Putamen (tissue), 1 donor: ENCODE measurements at places on chromosomes 16 and 17.

GRCh38 chr17:55303008-55303493, 38.3 kb downstream of the HLF start:
- no peak for DNase-seq

- no peak for DNase-seq
Observed at GRCh38 chr16:52441886-52442285, 105.1 kb downstream of the TOX3 start.

DNA sequence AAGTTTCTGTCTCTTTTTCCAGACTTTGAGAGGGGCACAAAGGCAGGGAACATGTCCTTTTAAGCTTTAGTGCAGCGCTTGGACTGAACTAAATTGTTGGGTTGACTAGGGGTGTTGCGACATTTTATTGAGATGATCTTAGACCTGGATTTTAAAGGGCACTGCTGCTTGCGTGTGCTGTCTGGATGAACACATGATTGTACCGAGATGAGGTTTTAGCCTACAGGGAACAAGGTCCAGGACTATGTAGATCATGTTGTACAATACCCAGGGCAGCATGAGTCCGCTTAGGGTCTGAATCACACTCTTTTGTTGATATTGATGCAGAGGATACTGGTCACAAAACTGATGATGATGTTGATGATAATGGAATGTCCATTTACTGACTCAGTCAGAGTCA, 5.2 kb upstream of the RGS9 start:
- DNase-seq, result no peak

DNA sequence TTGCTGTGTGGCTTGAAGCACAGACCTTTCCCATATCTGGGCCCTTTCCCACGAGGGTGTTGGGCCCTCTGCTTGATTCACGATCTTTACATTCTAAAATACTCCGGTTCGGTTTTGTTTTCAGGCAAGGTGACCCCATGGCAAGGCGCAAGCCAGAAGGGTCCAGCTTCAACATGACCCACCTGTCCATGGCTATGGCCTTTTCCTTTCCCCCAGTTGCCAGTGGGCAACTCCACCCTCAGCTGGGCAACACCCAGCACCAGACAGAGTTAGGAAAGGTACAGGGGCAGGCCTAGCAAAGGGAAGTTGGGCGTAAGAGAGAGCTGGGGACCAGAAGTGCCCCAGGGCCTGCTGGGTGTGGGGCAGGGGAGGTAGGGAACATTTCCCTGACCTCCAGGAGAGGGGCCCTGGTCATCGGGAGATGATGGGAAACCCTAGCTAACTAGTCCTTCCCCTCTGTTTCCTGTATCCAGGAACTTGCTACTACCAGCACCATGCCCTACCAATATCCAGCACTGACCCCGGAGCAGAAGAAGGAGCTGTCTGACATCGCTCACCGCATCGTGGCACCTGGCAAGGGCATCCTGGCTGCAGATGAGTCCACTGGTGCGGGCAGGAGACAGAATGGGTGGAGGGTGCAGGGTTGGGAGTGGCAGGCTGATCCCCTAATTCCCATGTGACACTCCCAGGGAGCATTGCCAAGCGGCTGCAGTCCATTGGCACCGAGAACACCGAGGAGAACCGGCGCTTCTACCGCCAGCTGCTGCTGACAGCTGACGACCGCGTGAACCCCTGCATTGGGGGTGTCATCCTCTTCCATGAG, 1.4 kb downstream of the ALDOA start:
- no peak for DNase-seq

DNA sequence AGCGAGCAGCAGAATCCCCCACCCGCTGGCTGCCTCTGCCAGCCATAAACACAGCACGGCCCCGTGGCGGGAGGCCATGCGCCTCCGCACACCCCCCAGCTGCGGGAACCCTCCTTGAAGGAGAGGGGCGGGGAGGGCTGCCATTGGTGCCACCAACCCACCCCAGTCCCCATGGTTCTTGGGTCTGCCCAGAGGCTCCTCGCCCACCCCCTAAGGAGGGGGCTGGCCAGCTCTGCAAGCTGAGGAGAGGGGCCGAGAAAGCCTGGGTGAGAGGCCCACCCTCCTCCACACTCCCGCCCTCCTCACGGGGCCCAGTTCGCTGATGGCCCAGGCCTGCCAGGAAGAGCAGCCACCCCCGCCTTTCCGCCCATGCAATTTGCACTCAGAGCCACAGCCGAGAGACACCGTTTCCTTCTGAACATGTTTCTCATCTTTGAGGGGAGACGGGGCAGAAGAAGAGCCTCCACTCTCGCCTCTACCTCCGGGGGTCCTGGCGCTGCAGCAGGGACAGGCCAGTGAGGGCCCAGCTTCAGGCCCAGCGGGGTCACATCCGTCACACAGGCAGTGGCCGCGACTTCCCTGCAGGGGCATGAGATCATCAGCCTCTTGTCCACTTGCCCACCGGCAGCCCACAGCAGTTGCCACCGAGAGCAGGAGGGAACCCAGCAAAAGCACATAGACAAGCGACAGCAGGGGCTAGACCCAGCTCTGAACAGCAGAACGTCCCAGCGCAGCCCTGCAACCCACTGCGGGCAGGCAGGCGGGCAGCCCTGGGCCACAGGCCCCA, 23.0 kb downstream of the KATNB1 start:
- no peak for DNase-seq

GRCh38 chr17:1146561-1147265, 33.1 kb downstream of the ABR start:
- no peak for DNase-seq

GRCh38 chr17:8598913-8599312, 31.6 kb downstream of the MYH10 start:
- DNase-seq, result no peak

DNA sequence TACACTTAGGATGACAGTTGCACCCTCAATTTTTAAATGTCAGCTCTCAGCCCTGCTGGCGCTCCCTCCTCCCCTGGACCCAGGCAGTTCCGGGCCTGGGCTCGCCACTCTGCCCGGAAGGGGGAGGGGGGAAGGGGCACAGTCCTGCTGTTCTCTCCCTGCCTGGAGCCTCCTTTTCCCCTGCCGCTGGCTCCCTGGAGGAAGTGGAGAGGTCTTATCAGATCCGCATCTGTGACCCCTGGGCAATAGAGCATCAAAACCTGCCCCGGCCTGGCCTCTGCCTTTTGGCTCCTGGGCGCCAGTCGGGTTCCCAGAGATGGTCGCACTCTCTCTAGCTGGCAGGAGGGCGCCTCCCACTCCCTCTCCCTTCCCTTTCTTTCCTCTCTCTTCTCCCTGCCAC, 149.3 kb downstream of the IRF8 start:
- DNase-seq, result no peak

DNA sequence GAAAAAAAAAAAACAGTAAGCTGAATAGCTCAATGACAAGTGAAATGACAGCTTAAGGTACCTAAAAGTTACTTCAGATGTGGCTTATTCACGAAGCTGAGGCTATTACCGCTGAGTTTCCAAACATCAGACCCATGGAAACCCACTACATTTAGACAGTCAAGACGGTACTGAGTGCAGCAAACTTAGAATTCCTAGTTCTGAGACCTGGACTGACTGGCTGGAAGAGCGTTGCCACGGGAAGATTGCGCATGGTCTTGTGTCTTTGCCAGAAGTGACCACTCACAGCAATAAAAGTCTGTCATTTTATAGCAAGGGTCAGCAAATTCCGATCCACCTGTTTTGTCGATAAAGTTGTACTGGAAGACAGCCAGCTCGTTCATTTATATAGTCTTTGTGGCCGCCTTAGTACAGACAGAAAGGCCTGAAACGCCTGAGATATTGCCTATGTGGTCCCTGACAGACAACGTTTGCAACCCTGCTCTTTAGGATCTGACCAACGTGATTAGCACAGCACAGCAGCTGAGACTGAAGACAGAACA, 19.2 kb downstream of the LITAFD start:
- DNase-seq, result no peak

DNA sequence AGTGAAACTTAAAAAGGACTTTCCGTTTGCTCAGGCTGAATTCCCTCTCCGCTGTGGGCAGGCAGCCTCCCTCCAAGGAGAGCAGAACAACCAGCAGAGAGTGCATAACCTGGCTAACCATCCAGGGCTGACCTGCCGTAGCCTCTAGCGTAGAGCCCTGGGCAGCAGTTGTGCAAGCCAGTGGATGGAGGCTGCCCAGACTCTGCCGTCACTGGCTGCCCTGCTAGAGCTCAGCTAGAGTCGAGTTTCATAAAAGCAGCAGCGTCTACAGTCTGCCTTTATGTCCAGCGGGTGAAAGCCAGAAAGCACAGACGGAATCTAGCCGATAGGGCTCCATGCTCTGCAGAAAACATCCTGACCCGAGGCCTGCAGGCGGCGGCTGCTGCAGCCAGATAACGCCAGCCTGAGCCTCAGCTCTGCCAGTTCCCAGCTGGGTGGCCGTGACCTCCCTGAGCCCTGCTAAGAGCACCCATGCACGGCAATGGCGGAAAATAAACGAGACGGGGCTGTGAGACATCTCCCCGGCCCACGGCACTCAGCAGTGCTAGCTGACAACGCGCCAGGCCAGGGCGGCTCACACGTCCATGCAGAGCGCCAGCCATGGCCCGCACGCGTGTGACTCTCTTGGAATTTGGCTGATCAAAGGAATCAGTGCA, 231.3 kb downstream of the ENGASE start:
- no peak for DNase-seq

GRCh38 chr16:21554795-21555585, 44.4 kb upstream of the METTL9 start:
- DNase-seq, result peak; percentile 85

GRCh38 chr16:73886426-73886825, 410.2 kb upstream of the PSMD7 start:
- no peak for DNase-seq

- DNase-seq, result no peak
Observed at GRCh38 chr16:85436636-85437165, 176.4 kb upstream of the GSE1 start.

- DNase-seq, result no peak
Observed at GRCh38 chr17:46730679-46731078, 87.8 kb downstream of the WNT3 start.

GRCh38 chr16:80198311-80199299, 342.2 kb upstream of the DYNLRB2 start:
- DNase-seq, result no peak

- DNase-seq, result no peak
Observed at GRCh38 chr16:74304164-74304834, 7.7 kb downstream of the PSMD7 start.

DNA sequence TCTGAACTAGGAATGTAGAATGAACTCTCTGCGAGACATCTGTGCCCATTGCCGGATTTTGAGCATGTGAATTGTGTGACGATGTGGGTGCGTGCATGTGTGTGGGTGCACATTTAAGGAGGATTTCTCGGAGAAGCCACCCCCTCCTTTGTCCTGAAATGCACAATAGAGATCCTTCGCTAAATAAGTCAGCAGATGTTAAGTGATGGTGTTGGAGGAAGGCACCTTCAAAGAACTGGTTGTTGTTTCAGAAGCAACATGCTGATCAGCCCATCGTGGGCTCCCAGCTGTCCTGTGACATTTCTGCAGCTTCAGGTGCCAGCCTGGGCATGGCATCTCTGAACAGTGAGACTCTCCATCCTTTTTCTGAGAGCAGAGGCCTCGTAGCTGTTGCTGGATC, 194.9 kb downstream of the MSI2 start:
- peak; percentile 67 for DNase-seq

- DNase-seq, result no peak
Observed at GRCh38 chr16:87324411-87325275, 7.5 kb upstream of the C16orf95 start.

DNA sequence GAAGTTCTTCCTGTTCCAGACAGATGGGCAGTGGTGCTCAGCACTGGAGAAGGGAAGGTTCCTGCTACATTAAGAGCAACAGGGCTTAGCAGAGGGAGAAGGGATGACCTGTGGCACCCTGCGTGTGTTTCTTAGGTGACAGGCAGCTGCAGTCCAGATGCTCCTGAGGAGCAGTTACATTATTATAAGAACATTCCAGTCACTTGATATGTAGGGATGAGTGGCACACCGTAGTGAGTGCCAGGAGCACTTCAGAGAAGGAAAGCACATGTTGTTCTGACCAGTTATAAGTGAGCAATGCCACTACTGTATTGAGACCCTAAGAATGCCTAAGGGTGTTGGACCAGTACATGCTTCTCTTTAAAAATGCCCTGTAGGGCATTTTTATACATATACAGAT, 39.9 kb upstream of the MRC2 start:
- no peak for DNase-seq

DNA sequence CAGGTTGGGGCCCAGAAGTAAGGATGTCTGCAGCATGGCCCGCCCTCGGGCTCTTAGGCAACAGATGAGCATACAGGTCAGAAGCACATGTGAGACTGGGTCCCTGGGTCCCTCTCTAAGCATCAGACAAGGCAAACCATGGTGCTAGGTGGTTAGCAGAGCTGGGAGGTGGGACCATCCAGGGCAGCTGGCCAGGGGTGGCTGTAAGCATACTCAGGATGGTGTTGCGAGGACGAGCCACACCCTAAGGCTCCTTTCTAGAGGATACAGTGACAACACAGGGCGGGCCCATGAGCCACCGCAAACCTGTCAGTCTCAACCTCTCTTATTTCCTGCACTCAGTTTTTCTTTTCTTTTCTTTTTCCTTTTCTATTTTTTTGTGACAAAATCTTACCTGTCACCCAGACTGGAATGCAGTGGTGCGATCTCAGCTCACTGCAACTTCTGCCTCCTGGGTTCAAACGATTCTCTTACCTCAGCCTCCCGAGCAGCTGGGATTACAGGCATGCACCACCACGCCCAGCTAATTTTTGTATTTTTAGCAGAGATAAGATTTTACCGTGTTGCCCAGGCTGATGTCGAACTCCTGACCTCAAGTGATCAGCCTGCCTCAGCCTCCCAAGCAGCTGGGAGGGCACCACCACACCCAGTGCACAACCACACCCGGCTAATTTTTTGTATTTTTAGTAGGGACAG, 3.6 kb downstream of the FA2H start:
- DNase-seq, result no peak

- no peak for DNase-seq
Observed at GRCh38 chr16:396605-397004, 394 bp upstream of the NME4 start.

GRCh38 chr17:17888821-17889220, 52.0 kb upstream of the SREBF1 start:
- DNase-seq, result no peak

- no peak for DNase-seq
Observed at GRCh38 chr16:73019457-73020362, 28.2 kb downstream of the ZFHX3 start.

GRCh38 chr17:7184091-7184488, 4.9 kb upstream of the ASGR1 start:
- no peak for DNase-seq

DNA sequence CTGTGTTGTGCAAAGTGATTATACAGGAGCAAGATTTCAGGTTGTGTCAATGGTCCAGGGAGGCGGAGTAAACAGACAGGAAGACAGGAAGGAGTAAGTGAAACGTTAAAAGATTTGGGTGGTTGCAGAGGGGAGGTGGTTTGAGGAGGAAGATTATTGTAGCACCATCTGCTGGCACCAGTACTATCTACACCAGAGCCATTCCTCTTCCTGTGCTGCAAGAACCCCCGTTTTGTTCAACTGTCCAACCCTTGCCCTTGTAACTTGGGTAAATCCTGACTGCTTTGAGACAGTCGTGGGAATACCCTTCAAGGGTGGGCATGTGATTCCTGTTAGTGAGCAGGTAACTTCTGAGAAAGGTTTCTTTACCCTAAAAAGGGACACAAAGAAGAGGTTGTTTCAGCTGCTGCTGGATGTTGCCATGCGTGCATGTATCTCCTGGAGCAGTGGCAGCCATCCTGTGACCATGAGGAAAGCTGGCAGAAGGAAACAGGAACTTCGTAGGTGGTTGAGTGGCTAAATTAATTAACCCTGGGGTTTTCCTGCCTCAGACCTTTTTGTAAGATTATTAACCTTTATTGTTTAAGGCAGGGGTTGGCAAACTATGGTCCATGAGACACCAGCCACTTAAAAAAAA, 124.1 kb downstream of the PRKCA start:
- no peak for DNase-seq

GRCh38 chr16:24174504-24174903, 81.6 kb upstream of the CACNG3 start:
- peak; percentile 56 for DNase-seq
